K562 (cell line): ENCODE measurements at places on chromosomes 16 and 17.

GRCh38 chr17:35084987-35085386 is 21.5 kb upstream of the RFFL start:
- peak; percentile 27 for DNase-seq

GRCh38 chr17:59753522-59754467 is 46.3 kb downstream of the VMP1 start:
- DNase-seq, result peak; percentile 57

GRCh38 chr16:86533767-86534351 is 21.2 kb downstream of the MTHFSD start:
- DNase-seq, result no peak

DNA sequence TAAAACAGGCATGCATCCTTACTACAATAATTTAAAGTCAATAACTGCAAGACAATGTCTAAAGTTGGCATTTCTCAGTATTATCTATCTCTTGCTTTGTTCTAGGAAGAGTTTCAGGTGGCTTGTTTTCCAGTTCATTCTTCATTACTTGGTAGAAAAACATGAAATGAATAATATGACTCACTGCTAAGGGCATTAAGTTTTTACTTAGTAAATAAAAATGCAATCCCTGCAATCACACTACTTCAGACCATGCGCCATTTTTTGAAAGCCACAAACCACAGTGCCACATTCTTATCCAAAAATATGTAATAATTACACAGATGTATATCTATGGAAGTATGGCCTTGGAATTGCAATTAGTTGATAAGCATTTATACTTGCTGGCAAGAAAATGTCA is 55.4 kb downstream of the CREBBP start:
- no peak for DNase-seq

DNA sequence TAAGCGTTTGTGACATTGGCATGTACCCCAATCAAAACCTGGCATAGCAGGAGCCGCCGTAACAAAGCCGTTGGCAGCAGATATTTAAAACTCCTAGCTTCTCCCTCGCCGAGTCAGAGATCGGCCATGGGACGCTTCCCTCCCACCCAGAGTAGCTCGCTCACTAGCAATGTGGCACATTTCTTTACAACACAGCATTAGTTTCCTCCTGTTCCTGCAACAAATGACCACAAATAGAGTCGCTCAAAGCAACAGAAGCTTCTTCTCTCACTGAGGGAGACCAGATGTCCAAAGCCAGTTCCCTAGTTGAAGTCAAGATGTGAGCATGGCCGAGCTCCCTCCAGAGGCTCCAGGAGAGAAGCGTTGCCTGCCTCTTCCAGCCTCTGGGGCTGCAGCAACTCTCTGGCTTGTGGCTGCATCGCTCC is 106.7 kb downstream of the RBFOX3 start:
- DNase-seq, result no peak

DNA sequence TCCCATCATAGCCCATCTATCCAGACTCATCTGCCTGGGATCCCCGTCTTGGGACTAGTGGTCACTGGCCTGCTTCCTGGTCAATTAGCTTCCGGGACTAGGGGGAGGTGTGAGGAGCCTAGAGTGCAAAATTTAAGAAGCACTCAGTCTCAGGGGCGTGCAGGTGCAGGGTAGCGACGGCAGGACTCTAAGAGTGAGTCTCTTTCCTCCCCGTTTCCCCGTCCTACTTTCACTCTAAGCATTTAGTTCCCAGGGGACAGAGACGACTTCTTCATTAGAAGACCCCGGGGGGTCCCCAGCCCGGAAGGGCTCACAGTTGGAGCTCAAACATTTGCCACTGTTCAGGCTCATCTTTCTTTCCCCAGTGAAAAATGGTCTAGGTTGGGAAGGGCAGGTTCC is 677 bp upstream of the ZNHIT3 start:
- peak; percentile 15 for DNase-seq

- DNase-seq, result no peak
These were observed 27.9 kb downstream of the SLFN11 start for GRCh38 chr17:35345445-35345925.

GRCh38 chr17:280901-281300 is 71.7 kb downstream of the RPH3AL start:
- no peak for DNase-seq

DNA sequence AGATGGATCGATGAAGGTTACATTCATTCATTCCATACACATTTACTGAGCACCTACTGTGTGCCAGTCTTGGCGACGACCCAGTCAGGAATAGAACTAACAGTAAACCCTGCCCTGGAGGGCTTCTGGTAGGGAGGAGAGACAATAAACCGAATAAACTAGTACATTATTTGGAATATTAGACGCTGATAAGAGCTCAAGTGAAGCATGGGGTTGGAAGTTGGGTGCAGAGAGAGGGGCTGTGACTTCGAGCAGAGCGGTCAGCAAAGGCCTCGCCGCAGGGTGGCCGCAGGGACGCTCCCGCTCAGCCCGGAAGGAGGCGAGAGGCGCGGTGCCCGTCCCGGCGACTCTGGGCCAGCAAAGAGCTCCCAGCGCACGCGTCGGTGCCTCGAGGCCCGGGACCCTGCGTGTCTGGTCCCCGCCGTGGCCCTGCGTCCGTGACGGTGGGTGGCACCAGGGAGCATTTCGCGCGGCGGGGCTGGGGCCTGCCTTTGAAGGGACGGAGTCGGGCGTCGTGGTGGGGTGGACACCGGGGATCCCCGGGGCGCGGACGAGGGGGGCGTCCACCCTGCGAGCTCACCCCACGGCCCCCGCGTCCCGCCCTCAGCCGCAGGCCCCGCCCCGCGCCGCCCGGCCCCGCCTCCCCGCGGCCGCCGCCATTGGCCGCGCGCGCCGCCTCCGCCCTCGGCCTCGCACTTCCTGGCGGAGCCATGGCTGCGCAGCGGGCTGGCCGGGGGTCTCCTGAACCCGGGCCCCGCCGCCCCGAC is at the start of gene KLHL36:
TSS of gene KLHL36 (plus strand) at position 684 of the 767 bp plus-strand sequence. CDS start 2,357 bp downstream, outside the sequence.
- DNase-seq, result peak; percentile 99

- no peak for DNase-seq
These were observed 332.8 kb downstream of the MAF start for GRCh38 chr16:79267781-79268180.

DNA sequence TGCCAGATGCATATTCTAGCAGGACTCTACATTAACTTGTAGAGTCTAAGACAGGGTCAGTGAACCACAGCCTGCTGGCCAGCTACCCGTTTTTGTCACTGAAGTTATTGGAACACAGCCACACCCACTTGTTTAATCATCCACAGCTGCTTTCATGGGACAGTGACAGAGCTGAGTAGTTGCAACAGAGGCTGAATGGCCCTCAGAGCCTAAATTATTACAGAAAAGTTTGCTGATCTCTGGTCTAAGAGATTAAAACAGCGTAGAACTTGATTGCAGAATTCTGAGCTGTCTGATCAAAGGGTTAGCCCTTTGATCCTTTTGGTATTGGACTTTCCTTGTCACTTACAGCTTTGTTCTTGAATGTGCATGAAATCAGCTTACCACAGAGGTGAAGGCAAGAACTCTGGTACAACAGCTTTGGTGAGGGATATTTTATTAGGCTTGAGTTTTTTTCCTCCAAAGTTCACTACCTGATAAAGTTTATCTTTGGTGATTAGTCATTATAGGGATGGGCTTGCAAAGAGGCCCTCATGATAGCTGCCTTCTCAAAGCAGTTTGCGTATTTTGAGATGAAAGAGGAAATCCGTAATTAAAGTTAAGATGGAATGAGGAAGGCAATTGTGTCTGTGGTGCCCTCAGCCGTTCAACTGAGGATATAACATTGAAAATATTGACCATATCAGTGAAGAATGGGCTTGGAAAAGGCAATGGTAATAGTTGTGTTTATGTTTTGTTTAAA is 23.6 kb downstream of the ALDH3A2 start:
- no peak for DNase-seq

- DNase-seq, result no peak
These were observed 332.0 kb downstream of the BCAS3 start for GRCh38 chr17:61009663-61010062.

GRCh38 chr16:87161822-87162676 is 155.1 kb downstream of the C16orf95 start:
- no peak for DNase-seq

- DNase-seq, result no peak
These were observed 16.3 kb downstream of the SOX9 start for GRCh38 chr17:72137161-72137560.

- DNase-seq, result no peak
These were observed 66.6 kb upstream of the TMEM97 start for GRCh38 chr17:28252436-28252835.

GRCh38 chr17:17186051-17186450 is 20.1 kb downstream of the PLD6 start:
- DNase-seq, result no peak

- no peak for DNase-seq
These were observed 64.5 kb upstream of the CIBAR2 start for GRCh38 chr16:85176541-85177447.

DNA sequence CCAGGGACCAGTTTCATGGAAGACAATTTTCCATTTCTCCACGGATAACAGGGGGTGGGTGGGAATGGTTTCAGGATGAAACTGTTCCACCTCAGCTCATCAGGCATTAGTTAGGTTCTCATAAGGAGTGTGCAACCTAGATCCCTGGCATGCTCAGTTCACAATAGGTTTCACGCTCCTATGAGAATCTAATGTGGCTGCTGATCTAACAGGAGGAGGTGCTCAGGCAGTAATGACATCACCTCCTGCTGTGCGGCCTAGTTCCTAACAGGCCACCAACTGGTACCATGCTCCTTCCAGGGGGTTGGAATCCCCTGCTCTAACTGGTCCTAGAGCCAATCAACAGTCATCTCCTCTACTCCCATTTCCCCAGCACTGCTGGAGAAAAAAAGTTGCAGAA is 19.9 kb downstream of the TEX14 start:
- DNase-seq, result peak; percentile 23

GRCh38 chr16:53846971-53847370 is 143.0 kb downstream of the FTO start:
- no peak for DNase-seq

- DNase-seq, result peak; percentile 95
These were observed 24.4 kb downstream of the LAT start for GRCh38 chr16:29009050-29009837.

DNA sequence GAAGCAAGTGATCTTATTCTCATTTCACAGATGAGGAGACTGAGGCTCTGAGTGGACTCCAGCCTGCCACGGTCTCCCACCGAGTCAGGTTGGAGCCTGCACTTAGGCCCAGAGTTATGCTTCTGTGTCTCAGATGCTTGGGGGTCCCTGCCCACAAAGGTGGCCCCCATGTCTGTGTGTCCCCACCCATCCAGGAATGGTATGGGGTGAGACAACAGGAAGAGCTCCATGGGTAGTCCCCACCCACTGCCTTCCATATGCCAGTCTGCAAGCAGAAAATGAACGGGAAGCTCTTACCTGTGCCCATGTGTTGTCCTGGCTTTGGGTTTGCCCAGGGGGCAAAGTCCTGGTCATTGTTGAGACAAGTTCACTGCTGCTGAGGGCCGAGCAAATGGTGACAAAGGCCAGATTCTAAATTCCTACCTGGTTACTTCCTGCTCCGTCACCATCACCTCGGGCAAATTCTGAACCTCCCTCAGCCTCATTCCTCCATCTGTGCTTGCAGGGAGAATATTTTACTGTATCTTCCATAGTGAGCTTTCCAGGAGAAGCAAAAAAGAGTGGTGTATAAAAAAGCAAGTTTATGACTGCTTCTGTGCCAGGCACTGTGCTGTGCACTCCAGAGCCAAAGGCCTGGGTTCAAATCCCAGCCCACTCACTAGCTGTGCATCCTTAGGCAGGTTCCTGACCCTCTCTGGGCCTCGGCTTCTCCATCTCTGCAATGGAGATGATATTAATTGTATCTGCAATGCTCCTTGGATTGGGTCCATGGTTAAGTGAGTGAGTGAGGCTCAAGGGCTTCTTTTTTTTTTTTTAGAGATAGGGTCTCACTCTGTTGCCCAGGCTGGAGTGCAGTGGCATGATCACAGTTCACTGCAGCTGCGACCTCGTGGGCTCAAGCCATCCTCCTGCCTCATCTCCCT is 9.3 kb downstream of the IL4R start:
- no peak for DNase-seq

DNA sequence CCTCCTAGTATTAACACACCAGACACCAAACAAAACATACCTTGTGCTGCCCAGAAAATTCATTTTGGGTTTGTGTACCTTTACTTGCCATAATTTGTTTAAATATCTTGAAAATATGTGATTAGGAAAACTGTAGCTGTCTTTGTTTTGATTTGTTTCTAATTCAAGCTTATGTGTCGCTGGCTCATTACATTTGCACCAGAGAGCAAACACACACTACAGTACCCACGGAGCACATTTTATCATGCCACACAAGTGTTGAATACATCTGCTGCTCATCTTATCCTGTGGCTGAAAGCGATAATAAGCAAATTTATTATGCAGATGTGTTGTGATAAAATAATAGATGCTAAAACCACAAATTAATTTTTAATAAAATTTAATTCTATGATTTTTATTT is 63.1 kb downstream of the SPAG9 start:
- DNase-seq, result no peak

DNA sequence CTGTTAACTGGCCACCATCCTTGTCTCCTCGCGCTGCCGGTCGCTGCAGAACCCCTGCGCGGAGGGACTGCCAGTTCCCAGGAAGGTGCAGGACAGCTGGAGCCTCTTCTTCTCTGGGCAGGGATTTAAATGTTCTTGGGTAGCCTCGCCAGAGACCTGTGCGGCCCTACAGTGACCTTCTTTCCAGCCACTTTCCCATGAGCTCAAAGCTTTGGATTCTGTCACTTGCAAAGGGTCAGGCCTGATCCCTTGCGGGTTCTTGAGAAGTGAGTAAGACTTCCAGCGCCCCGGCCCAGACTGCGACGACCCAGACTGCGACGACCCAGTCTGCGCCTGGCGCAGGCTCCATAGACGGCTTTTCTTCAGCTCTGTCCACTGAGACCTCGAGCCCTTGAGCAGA is 1.4 kb upstream of the SLFN5 start:
- no peak for DNase-seq

- no peak for DNase-seq
These were observed 212.8 kb upstream of the TNRC6C start for GRCh38 chr17:77745702-77746101.

DNA sequence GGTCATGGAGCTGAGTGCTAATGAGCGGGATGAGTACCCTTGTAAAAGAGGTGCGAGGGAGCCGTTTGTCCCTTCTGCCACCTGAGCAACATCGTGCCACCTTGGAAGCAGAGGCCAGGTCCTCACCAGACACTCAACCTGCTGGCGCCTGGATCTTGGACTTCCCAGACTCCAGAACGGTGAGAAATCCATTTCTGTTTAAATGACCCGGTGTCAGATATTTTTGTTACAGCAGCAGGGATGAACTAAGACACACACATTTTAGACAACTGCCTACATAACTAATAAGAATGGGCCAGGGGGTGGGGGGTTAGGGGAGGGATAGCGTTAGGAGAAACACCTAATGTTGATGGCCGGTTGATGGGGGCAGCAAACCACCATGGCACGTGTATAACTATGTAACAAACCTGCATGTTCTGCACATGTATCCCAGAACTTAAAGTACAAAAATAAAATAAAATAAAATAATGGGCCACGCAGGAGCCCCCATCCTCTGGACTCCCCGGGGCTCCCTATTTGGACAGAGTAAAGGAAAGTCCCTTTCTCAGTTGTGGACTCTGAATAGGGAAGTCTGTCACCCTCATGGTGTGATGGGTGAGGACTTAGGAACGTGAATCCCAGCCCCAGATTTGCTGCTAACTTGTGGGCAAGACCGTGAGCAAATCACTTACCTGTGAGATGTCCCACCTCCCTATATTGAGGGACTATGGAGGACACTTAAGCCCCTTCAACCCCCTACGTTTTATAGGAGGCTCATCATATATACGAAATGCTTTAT is 60.6 kb upstream of the DNAH17 start:
- no peak for DNase-seq

- DNase-seq, result no peak
These were observed at the start of gene MAPK7 for GRCh38 chr17:19378416-19379360. Gene MAPK7, plus strand, starts transcription at chr17:19378498. Its CDS starts 403 bp downstream, at chr17:19378901.

- DNase-seq, result no peak
These were observed 145.6 kb downstream of the CCDC182 start for GRCh38 chr17:57599271-57600045.

GRCh38 chr17:3845291-3845620 is 790 bp downstream of the NCBP3 start:
- DNase-seq, result no peak
